ENCODE measurements at places on chromosomes 7 and 10.

DNA sequence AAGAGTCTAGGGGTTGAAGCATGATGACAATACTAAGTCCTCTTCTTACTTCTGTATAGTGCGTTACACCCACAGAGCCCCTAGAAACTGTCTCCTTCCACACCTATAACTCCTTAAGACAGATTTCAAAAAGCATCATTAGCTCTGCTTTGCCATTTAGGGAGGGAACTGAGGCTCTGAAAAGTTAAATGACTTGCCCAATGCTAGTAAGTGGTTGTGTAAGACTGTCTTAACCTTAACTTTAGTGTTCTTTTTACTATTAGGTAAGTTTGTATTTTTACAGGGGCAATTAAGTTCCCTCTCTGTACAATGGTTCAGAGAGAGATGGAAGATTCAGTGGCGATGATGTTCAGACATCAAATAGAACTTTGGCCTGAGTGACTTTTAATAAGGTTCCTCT lies 72.7 kb upstream of the ASAH2 start:
- no peak for ATAC-seq

GRCh38 chr7:103937680-103938079 lies 51.8 kb downstream of the RELN start:
- no peak for ATAC-seq

DNA sequence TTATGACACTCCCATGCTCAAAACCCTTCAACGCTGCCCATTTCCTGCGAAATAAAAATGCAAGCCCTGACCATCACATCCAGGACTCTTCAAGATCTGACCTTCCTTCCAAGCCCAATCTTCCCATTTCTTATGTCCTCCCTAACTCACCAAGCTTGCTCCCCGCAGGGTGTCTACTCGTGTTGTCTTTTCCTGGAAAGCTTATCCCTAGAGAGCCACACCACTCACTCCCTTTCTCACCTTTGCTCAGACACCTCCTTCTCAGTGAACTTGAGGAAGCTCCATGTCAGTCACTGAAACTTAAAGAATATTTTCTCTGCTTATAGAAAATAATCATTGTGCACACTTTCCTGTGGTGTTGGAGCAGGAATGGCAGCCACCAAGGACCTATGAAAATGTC lies 54.4 kb upstream of the CACNB2 start:
- ATAC-seq, result no peak

DNA sequence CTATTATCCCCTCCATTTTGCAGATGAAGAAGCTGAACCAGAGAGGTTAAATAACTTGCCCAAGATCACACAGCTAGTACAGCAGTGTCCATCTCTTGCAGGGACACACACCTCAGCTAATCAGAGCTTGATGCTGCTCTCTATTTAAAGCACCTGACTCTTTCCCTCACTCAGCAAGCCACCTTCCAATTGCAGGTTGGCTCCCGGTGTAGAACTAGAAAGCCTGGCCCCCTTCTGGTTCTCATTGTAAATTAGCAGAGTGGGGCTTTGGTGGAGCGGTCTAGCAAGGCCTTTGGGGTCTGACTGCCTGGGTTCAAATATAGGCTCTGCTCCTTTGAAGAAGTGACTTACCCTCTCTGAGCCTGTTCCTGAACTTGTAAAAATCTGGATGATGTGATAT lies 176.4 kb downstream of the NEURL1 start:
- no peak for ATAC-seq

DNA sequence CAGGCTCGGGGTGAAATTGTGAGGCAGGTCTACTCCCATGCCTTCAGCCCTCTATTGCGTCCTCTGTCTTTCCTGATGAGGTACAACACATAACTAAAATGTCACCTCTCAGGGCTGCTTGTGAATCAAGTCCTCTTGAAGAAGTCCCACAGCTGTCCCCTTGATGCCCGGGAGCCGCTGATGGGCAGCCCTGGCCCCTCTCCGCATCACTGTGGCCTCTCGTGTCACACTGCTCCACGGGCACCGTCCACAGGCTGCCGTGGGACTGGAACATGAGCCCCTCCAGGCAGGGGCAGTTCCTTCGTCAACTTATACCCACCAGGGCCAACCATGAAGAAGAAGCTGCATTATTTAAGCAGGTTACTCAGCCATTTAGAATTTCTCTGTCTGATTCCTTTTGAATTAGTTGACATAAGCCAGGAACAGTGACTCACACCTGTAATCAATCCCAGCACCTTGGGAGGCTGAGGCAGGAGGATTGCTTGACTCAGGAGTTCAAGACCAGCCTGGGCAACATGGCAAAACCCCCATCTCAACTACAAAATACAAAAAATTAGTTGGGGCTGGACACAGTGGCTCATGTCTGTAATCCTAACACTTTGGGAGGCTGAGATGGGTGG lies 58.5 kb upstream of the UBE3C start:
- no peak for ATAC-seq

DNA sequence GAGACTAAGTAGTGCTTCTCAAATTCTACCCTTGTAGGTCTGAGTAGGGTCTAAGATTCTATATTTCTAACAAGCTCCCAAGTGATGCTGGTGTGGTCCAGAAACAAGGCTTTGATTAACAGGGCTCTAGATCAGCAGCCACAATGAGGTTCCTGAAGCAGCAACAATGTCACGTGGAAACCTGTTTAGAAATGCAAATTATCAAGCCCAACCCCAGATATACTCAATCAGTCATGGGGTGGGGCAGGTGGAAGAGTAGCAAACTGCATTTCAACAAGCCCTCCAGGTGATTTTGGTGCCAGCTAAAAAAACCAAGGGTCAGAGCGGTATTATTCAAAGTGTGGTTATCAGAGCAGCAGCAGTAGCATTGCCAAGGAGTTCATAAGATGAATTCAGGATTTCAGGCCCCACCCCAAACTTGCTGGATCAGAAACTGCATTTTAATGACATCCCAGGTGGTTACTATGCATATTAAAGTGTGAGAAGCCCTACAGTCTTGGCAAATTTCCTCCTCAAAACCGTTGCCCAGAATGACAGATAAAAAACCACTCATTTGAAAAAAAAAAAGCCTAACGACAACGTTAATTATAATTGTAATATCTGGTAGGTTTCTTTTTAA lies 199.2 kb downstream of the AHR start:
- peak; percentile 86 for ATAC-seq

DNA sequence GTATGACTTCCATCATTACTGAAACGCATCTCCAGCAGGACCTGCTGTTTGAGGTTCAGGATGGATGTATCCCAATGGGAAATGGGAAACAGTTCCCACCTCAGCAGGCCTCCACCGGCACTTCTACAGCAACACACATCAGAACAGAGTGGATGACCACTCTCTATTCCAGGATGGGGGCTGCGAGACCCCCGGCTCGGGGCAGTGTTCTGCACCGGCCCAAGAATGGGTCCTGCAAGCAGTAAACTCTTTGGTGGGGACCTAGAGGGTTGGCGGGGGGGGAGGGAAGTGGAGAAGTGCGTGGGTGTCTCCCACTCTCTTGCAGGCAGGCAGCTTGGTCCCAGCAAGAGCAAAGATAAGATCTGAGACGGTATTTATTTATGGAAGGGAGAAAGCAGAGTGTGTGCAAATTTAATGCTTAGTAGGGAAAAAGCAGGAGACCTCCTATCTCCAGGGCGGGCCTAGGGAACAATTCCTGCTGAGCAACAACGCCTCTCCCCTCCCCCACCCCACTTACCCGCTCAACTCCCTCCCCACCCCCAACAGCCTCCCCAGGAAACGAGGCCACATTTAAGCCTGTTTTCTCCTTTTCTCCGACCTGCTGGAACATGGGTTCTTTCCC lies 4.0 kb downstream of the SFMBT2 start:
- ATAC-seq, result no peak

DNA sequence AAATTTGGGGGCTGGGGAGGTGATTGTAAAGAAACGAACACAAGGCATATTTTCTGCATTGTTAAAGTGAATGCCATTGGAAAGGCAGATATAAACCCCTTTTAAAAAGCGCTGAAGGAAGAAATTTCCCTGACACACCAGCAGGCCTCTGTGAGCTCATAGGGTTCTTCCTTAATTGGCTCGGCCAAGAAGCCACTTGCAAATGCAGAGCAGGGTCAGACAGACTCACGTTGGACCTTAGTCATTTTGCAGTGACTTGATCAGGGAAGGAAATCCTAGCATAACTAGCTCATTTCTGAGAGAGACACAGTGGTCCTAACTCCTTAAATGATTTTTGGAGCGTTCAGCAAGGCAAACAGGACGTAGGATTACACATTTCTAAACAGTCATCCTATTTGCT lies 1461.4 kb downstream of the GATA3 start:
- no peak for ATAC-seq

DNA sequence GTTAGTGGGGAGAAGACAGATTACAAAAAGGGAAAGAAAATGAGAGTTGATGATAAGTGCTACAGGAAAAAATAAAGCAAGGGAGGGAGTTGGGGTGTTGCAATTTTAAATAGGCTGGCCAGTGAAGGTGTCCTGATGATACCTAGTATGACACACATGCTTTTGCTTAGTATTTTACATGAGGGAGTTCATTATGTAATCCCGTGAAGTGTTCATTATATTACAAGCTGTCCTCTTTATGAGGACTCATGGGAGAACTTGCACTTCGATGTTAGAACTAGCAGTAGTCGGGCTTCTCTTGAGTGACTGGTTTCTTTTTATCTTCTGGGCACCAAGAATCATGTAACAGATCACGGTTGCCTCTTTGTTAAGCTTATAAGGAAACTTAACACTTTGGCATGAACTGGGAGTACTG lies 102.3 kb upstream of the MTPN start:
- no peak for ATAC-seq

DNA sequence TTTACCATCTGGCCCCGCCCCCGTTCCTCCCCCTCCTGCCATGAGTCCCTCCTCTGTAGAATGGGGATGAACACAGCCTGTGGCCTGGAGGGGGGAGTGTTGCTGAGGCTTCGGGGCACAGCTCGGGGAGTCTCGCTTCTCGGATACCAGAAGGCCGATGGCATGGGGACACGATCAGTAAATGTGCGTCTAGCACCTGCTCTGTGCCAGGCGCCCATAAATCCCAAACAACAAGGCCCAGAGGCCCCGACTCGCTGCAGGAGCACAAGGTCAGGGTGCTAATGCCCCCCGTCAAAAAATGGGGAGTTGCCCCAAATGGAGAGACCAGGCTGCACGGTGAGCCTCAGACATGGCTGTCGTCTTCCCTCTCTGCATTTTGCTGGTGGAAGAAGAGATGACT lies 40.7 kb downstream of the JAKMIP3 start:
- no peak for ATAC-seq

- peak; percentile 88 for ATAC-seq
Observed at GRCh38 chr10:90746829-90747228, 111.0 kb downstream of the HTR7 start.

GRCh38 chr7:84783141-84783778 lies 403.6 kb downstream of the SEMA3D start:
- ATAC-seq, result peak; percentile 48

DNA sequence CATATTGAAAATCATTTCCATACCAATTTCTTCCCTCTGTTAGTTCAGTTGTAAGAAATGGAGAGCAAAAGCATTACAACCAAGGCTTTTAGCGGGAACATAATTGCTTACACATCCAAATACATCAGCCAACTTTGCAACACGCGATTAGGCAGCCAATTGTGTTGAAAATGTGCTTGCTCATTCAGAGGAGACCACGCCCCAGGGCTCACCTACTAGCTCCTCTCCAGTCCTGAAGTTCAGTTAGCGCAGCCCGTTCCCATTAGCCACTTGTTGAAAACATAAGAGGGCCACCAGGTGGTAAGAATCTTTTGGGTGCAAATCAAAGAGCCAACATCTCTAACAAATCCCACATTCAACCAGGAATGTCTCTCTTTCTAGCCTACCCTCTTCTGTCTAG lies 213.2 kb upstream of the MDFIC start:
- ATAC-seq, result no peak

DNA sequence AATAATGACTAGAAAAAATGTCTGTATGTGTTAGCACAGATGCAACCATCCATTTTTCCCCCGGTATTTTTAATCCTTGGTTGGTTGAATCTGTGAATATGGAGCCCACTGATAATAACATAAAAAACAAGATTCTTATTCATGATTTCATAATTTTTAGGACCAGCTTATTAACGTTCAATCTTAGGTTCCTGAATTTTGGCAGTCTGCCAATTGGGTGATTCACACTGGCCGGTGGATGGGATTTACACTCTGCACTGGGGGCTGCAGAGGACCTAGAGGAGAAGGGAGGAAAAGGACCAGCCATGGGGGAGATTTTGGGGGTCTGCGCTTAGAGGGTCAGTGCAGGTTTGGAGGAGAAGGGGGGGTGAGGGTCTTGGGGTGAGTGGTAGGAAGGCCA lies 327.9 kb downstream of the ACTR3B start:
- ATAC-seq, result no peak

DNA sequence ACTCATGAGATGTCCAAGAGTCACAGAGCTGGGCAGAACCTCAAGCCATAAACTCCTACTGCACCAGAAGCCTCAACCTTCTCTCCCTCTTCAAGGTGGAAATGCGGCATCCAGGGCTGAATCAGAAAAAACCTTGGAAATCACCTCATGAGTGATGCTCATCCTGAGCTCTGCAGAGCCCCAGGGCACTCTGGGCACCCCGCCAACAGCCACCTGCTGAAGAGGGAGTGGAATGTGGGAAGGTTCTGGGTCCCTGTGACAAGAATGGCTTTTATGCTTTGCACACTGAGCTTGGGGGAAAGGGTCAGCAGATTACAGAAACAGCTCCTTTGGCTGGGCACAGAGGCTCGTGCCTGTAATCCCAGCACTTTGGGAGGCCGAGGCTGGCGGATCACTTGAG lies 18.8 kb downstream of the NUDT1 start:
- ATAC-seq, result no peak

- no peak for ATAC-seq
Observed at GRCh38 chr7:139807009-139807408, 22.1 kb upstream of the TBXAS1 start.

- no peak for ATAC-seq
Observed at GRCh38 chr7:4067874-4068273, 614.2 kb upstream of the FOXK1 start.

DNA sequence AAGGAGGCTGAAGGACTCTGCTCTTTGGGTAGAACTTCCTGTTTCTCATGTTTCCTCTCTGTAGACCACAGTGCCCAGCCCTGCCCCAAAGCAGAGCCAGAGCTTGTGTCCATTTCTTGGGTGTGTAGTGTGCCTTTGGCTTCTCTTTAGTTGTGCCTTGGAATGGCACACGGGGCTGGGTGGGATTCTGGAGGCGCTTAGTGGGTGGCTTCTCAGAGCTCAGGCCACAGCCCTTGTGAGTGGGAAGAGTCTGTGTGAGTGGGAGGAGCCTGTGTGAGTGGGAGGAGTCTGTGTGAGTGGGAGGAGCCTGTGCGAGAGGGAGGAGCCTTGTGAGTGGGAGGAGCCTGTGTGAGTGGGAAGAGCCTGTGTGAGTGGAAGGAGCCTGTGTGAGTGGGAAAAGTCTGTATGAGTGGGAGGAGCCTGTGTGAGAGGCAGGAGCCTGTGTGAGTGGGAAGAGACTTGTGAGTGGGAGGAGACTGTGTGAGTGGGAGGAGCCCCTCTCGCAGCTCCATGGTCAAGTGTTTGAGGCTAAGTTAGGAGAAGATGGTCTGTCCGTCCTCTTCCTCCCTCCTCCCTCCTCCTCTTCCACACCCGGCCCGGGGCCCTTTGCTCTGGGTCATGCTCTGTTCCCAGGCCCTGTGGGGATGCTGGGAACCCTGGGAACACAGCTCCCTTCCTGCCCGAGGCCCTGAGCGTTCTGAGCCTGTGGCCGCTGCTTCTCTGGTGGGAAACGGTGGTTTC lies 153.0 kb downstream of the GRK5 start:
- peak; percentile 31 for ATAC-seq

GRCh38 chr7:91082852-91083495 lies 181.3 kb upstream of the FZD1 start:
- ATAC-seq, result no peak

- no peak for ATAC-seq
Observed at GRCh38 chr10:1149793-1150637, 93.8 kb downstream of the WDR37 start.

GRCh38 chr7:31647511-31647910 lies 39.5 kb upstream of the PPP1R17 start:
- ATAC-seq, result no peak

GRCh38 chr10:74406006-74406405 lies 255.0 kb downstream of the ADK start:
- ATAC-seq, result no peak
